Mucosa of descending colon (tissue), 3 donors: ENCODE measurements at places on chromosomes 11 and 22.

- DNase-seq = no peak
Measured at GRCh38 chr11:112216561-112217105, 9.6 kb upstream of the PTS start.

DNA sequence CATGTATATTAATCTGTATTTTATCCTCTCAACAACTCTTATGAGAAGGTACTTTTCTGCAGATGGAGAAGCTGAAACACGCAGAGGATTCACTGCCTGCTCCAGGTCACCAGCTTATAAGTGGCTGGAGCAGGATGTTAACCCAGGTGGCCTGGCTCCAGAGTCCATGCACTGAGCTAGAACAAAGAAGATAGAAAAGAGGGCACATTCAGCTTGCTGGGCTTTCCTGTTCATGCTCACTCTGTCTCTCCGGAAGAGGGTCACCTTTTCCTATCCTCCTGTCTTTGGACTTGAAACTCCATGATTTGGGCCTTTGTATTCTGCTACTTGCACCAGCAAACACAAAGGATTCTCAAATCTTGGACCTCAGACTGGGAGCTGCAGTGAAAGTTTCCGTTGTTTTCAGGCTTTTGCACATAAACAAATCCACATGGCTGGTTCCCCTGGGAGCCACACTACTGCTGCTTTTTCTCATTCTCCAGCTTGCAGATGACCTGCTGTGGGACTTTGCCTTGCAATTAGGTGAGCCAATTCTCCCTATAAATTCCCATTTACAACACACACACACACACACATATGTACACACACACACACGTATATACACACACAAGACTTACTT is 117.3 kb upstream of the GRK3 start:
- peak; percentile 16 for DNase-seq

- no peak for DNase-seq
Measured at GRCh38 chr11:18540207-18541009, 13.7 kb upstream of the TSG101 start.

- no peak for DNase-seq
Measured at GRCh38 chr22:20436307-20436767, 1.3 kb downstream of the SCARF2 start.

DNA sequence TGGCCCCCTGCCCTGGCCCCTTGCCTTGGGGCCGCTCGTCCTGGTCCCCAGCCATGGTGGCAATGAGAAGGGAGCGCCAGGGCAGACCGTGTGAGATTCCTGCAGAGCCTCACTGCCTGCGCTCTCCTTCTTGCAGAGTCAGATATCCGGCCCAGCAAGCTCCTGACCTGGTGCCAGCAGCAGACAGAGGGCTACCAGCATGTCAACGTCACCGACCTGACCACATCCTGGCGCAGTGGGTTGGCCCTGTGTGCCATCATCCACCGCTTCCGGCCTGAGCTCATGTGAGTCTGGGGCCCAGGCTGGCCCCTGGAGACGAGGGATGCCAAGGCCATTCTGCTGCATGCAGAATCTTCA is 114.1 kb downstream of the MICAL2 start:
- DNase-seq = peak; percentile 76

DNA sequence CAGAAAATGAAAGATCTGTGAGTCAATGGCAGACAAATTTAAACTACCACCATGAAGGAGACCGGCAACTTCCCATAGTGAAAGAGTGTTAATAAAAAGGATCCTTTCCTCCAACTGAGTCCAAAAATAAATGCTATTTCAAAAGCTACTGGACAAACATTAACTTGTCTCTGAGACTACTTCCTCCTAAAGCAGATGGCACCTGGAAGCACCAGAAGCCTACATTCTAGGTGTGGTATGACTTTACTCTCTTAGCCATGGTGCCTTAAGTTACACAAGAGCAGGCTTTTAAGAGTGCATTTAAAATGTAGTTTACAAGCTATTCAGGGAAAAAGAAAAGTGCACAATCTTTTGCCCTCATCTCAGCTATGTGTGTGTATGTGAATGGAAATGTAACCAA is 2.5 kb downstream of the ARHGAP32 start:
- DNase-seq = peak; percentile 27

DNA sequence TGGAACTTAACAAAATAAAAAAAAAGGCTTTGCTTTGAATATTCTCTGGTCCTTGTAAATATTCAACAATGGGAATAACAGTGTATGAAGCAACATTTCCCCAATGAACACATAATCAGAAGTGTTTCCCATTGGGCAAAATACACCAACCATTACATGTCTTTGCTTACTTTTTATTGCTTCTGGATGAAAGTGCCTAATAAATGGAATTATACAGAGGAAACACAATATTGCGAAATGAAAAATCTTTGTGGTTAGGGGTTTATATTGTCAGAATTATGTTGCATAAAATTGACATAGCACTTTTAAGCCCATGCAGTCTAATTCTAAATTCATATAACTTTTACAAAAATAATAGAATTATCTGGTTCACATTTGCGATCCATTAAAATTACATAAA is 386.4 kb downstream of the DCDC1 start:
- no peak for DNase-seq

- DNase-seq = no peak
Measured at GRCh38 chr11:128484172-128484571, 103.2 kb downstream of the ETS1 start.
